Cardiac muscle cell (in vitro differentiated cells and primary cell): ENCODE measurements at places on chromosomes 12 and 14.

DNA sequence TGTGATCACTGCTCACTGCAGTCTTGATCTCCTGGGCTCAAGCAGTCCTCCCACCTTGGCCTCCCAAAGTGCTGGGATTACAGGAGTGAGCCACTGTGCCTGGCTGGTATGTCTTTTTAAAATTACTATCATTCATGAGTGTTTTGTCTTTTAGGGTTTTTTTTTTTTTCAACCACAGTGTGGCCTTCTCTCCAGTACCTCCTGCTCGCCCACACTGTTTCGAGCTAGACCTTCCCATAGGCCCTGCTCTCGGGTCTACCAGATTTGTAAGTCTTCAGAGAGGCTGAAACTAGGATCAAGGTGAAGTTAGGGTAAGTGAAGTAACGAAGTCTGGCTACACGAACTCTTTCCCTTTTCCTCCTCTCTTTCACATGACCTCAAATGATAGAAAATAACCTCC, 1.5 kb downstream of the BIN2 start:
- DNase-seq = no peak

DNA sequence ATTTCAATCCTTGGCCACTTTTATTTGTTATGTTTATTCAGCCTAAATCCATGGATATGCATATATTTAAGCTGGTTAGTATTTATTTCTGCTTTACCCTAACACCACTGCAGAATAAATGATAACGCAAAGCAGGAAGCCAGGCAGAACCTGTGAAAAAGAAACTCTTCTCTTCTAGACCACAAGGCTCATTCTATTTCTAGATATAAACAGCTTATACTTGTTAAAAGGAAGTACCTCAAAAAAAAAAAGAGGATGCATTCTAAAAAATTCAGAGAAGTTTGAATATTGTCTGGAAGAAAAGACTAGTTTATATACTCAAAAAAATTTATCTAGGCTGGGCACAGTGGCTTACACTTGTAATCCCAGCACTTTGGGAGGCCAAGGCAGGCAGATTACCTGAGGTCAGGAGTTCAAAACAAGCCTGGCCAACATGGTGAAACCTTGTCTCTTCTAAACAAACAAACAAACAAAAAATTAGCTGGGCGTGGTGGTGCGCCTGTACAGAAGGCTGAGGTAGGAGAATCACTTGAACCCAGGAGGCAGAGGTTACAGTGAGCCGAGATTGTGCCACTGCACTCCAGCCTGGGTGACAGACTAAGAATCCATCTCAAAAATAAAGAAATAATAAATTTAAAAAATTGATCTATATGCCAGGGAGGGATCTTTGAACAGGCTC, 55.8 kb downstream of the GALNT4 start:
- DNase-seq = no peak

- DNase-seq = no peak
Observed at GRCh38 chr12:127588249-127588648, 678.7 kb upstream of the TMEM132C start.

- DNase-seq = no peak
Observed at GRCh38 chr14:96663076-96663475, 134.1 kb upstream of the VRK1 start.

- DNase-seq = no peak
Observed at GRCh38 chr14:57526942-57527341, 33.3 kb upstream of the CCDC198 start.

GRCh38 chr12:120220838-120221575, 20.1 kb upstream of the RPLP0 start:
- no peak for DNase-seq

- no peak for DNase-seq
Observed at GRCh38 chr14:91142214-91142668, 28.4 kb downstream of the DGLUCY start.

- peak; percentile 25 for DNase-seq
Observed at GRCh38 chr12:107461222-107461975, 224.2 kb upstream of the PWP1 start.

GRCh38 chr14:96497586-96497985, 4.6 kb upstream of the PAPOLA start:
- no peak for DNase-seq

- no peak for DNase-seq
Observed at GRCh38 chr14:70904373-70904772, 2.9 kb upstream of the PCNX1 start.

DNA sequence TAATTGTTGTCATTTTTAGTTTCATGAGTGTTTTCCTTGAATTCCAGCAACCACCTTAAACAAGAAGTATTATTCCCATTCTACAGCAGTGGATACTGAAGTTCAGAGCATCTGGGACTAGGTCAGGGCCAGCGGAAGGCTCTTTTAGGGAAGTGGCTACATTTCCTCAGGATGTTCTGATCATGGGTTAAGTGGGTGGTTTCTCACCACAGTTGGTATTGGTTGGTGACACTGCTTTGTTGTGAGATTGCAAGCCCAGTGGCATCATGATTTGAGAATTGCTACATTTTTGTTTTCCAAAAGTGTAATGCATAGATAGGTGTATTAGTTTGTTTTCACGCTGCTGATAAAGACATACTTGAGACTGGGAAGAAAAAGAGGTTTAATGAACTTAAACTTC, 47.1 kb downstream of the SYNE2 start:
- DNase-seq = no peak

GRCh38 chr14:74275241-74275841, 27.4 kb downstream of the ABCD4 start:
- DNase-seq = peak; percentile 30
